Choroid plexus epithelial cell (primary cell): ENCODE measurements at places on chromosomes 5 and 9.

DNA sequence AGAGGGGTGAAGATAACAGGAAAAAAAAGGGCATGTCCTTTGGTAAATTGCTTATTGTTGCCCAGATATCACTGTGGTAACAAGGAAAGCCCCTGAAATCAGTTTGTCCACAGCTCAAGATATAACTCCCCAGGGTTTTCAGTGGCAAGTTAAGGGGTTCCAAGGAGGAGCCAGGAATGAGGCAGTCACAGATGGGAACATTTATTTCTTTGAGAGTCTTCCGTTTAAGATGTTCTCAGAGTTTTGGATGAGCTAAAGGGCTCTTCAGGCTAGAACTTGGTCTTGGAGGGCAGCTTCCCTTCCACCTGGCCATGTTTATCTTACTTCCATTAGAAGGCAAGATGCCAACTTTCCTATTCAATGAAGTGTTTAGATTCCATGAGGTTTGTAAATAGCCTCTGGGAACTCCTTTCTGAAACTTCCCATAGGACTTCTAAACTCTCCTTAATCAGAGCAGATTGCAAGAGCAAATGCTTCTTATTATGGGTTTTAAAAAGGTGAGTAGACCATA lies 277.6 kb upstream of the TNC start:
- peak; percentile 38 for DNase-seq

- DNase-seq = no peak
These were observed 832.7 kb upstream of the ZNF608 start for GRCh38 chr5:125579182-125579581.

GRCh38 chr5:6464441-6464840 lies 15.8 kb downstream of the UBE2QL1 start:
- no peak for DNase-seq

DNA sequence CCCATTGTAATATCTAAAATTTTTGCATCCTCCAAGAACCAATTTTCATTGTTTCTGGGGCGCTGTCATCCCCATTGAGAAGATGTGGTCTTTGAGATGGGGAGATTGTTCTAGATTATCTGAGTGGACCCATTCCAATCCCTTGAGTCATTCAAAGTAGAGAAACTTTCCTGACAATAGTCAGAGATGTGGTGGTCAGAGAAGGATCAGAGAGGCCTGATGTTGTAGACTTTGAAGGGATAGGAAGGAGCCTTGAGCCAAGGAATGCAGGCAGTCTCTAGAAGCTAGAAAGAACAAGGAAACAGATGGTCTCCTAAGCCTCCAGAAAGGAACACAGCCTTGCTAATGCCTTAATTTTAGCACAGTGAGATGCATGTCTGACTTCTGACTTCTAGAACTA lies 80.4 kb downstream of the TEK start:
- no peak for DNase-seq

DNA sequence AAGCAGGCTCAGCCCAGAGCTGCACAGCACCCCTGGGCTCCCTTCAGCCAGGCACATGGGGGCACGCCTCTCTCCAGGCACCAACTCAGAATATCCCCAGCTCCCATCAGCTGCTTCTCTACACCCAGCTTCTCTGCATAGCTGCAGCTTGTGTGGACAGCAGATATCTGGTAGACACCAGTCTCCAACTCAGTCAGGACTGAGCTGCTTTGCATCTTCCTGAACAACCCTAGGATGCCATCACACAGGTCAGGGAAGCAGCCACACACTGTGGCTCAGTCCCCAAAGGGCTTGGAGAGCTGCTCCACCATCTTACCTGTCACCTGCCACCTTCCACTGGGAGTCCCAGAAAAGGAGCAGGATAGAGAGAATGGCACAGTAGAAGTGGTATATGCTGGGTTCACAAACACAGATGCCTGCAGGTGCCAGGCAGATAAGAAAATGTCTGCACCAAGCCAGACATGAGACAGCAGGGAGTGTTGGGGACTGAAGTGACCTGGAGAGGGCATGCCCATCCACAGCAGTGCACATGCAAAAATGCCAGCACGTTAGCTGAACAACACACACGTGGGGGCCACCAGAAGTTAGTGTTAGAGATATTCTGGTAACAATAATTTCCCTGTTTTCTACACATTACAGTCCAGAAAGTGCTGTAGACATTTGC lies 42.0 kb downstream of the THBS4 start:
- DNase-seq = no peak

GRCh38 chr9:120729791-120730241 lies 15.5 kb upstream of the MEGF9 start:
- DNase-seq = no peak

DNA sequence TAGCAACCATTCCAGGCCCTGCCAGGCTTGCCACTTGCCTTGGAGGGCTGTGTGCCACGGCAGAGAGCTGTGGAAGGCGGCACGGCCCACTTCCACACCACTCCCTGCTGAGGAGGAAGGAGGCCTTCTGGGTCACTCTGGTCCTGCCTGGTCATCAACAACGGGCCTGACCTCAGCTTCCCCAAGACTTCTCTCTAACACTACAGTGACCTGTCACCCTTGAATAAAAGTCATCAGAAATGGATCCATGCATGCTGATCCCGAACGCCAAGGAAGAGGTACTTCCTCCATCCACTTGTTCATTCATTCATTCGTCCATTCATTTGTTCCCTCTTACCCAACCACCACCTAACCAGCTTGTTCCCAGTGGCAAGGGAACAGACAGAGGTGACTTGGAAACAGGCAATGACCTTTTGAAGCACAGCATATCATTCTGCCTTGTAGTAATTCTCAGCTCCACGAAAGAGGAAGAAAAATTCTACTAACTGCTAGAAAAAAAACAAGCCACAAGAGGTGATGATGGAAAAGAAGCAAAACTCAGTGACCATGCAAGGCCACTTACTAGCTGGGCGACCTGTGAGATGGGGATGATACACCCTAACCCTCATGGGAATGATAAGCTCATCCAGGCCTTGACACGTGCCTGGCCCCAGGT lies 58.6 kb downstream of the STK10 start:
- DNase-seq = no peak

DNA sequence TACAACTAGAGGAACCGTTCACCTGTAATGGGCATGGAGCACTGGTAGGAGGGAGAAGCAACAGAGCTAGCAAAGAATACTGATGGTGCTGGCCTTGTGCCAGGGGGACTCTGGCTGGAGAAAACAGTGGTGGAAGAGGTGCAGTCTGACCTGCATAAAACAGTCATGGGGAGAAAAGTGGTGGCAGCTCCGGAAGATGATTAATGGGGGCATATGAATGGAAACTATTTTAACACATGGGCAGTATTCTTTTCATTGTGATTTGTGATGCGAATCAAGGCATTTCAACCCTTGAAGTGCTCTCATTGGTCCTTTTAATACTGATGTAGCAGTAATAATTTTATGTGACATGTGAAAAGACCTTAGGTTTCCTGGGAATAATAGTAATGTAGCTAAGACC lies 219.6 kb downstream of the ADAMTS6 start:
- DNase-seq = peak; percentile 15

GRCh38 chr5:139686706-139687441 lies 38.7 kb downstream of the CXXC5 start:
- no peak for DNase-seq

GRCh38 chr9:129720865-129721545 lies 31.8 kb downstream of the PTGES start:
- DNase-seq = no peak

DNA sequence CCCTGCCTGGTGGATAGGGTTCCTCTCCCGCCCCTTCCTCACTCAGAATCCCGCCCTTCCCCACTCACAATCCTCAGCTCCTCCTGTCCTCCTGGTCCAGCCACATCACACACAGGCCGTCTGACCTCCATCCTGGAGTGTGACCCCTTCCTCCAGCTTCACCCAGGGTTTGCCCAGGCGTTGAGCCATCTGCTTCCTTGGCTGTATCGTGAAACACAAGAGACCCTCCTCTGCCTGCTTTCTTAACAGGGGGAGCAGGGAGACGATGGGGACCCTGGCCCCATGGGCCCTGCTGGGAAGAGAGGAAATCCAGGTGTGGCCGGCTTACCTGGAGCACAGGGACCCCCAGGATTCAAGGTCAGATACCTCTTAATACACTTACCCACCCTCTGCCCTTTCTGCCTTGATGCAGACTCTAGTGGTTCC lies 32.3 kb upstream of the ORM1 start:
- no peak for DNase-seq

GRCh38 chr9:79215821-79216220 lies 355.9 kb upstream of the TLE4 start:
- no peak for DNase-seq

DNA sequence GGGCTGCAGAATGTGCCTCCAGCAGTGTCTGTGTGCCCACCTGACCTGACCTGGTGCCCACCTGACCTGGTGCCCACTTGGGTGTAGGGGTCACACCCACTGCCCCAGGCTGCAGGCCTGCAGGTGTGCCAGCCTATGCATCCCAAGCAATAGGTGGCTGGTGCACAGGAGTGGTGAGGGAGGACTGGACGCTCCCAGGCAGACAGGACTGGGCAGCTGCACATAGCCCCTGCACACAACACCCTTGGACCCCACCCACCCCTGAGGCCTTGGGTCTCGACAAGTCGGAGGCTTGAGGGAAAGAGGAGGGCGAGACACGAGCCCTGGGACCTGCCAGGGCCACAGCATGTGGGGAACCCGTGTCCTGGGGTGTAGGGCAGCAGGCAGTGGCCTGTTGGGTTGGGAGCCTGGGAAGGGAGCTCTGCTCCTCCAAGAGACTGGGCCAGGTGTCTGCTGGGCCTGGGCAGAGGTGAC lies 10.8 kb upstream of the NRARP start:
- DNase-seq = no peak

DNA sequence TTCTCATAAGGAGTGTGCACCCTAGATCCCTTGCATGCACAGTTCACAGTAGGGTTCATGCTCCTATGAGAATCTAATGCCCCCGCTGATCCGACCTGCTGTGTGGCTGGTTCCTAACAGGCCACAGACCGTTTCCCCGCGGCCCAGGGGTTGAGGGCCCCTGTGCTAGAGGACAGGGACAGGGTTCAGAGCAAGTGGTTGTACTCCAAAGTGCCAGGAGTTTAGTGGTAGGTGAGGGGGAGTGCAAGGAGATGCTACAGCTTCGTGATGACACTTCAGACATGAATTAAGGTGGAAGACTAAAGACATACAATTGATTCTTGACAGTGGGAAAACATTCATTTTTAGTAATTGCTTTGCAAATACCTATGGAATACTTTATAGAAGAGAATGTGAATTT lies 40.5 kb downstream of the SNX24 start:
- DNase-seq = no peak

GRCh38 chr5:137960819-137961218 lies 71.6 kb downstream of the PKD2L2 start:
- no peak for DNase-seq

DNA sequence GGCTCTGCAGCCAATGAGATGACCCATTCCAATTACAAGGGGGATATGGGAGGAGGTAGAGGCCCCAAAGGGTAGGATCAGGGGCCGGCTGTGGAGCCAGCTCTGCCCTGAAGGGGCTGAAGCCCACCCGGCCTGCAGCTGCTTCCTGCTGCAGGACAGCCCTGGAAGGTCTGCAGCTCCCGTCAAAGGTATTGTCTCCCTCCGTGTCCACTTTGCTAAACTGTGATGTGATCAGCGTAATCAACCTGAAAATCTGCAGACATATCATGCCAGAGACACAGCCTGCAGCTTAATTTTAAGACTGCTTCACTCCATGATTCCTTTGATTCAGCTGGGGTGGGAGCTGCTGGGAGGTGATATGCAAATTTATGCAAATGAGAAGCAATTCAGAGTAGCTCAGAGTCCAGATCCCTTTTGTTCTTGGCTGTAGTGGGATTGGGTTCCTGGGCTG lies 90.7 kb downstream of the GADD45G start:
- DNase-seq = no peak

DNA sequence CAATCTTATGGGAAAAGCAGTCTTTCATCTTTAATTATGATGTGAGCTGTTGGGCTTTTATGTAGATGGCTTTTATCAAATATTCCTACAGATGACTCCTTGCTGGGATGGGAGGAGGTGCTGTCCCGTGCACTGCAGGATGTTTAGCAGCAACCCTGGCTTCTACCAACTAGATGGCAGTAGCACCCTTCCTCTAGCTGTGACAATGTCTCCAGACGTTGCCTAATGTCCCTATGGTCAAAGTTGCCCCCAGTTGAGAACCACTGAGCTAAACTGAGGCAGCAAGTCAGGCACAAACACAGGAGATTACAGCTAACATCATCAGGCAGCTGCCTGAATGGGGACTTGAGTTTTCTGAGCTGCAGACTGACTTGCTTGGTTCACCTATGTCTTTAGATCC lies 401.9 kb upstream of the PDE4D start:
- peak; percentile 72 for DNase-seq

DNA sequence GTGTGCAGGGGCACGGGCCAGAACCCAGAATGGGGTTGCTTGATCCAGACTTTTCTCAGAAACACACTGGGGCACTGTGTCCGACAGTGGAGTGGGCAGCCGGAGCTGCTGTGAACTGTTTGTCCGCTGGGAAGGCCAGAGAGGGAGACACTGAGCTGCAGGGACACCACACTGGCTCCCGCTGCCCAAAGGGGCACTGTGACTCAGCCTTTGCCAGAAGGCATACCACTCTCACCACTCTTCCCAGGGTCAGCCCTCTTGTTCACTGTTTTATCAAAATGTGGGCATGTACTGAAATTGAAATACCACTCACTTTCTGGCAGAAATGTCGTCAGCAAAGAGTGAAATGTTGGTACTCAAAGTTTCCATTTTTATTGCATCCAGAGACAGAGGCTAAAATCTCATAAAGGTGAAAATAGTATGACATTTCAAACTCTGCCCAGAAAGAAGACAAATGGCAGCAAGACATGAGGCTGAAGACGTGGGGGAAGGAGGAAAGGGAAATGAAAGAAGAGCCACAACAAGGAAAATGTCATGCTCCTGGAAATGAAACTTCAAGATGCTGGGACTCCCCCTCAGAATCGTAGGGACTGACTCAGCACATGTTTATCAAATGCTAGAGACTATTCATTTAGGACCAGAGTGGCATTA lies 4.5 kb upstream of the IL7R start:
- DNase-seq = peak; percentile 11

- DNase-seq = peak; percentile 10
These were observed 252.8 kb downstream of the PSAT1 start for GRCh38 chr9:78549711-78550110.

GRCh38 chr5:79811081-79811480 lies 121.4 kb downstream of the CMYA5 start:
- no peak for DNase-seq

DNA sequence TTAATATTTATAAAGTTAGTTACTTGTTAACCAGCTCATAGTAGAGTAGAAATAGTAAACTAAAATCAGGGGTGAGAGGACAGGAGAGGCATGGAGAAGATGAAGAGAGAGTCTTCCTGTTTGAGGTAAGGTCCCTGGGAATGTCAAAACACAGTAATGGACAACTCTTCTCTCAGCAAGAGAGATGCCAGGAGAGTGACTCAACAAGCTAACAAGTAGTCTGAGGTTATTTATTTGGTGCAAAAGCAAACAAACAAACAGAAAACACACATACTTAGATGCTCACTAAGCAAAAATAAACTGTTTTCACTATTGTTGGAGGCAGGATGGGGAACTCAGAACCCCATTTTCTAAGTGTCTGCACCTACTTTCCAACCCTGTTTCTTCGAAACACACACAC lies 333.2 kb upstream of the RFX3 start:
- peak; percentile 43 for DNase-seq

- DNase-seq = no peak
These were observed 109.5 kb downstream of the GADD45G start for GRCh38 chr9:89714321-89714720.
